Endothelial cell (in vitro differentiated cells): ENCODE measurements at places on chromosomes 7 and 10.

DNA sequence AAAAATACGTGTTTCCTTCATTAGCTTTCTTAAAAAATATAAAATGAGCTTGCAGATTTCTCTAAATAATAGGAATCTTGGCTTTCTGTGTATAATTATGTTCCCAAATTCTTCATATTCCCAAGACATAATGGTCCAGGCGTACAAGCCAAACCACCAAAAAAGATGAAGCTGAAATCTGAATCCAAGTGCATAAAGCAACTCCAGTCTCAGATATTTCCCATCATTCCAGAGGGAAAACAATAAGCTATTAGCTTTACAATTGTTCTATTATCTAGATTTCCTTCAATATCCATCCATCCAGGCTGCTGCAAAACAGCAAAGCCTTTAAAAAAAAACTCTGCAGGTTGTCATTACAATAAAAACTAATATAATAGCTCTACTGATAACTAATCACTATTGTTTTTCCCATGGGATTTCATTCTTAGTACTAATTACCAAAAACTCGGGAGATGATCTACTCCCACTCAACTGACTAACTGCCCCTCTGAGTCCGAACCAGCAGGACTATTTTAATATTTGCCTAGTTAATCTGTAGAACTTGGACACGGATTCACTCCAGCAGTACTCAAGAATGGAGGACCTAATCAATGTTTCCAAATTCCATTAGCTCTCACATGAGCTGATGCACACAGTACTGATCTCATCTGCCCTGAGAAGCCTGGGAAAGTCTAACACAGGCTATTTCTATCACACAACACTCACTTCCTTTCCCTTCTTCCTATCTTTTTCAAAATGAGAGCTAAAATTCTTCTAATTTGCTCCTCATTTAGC is 108.9 kb upstream of the ASAH2 start:
- DNase-seq = no peak

DNA sequence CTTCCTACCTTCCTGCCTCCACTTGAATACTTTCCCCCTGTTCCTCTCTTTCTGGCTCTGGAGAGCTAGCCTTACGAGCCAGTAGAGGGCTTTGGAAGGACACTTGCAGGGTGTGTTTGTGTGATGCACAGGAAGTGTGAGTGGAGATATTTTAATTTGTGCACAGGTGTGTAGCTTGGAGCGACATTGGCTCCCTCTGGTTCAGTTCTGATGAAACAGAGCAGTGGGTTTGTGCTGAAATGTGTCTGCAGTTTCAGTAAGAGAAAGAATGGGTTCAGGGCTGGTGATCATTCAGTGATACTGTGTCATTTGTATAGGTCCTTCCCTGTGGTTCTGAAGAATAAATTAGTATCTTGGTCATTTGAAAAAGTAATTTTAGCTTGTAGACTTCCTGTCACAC is 86.9 kb downstream of the SND1 start:
- DNase-seq = no peak

DNA sequence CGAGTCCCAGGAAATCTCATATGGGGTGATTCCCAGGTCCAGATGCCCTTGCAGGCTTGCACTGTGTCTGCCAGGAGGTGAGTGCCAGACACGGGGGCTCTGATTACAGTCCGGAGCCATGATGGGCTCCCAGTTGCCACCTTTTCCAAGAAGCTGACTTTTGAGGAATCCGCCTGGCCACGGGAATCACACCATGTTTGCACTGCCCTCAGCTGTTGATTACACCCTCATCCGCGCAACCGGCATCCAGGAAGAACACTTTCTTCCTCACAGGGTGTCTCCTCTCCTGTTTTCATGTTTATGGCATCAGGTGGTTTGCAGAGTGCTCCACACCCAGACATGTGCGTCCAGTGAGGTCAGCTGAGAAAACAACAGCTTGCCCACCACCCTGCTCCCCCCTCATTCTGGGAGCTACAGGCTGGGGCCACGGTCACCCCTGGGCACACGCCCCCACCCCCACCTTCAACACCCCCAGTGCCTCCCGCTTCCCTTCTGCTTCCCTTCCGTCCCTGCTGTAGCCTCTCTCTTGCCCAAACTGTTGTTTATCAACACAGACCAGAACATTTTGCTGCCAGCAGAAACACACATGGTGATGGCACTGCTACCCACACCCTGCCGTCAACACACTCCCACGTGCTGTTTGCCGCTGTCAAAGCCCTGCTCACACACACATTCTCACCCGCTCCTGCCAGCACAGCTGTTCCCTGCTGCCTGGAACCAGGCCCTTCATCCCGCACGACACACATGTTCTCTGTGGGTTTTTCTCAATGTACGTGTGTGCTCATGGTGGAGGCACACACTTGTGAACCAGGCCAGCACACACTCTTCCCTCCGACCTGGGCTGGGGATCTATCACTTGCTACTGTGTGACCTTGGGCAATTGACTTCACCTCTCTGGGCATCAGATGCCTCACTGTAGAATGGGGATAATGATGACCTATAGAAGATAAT is 35.8 kb downstream of the DDIT4 start:
- no peak for DNase-seq

DNA sequence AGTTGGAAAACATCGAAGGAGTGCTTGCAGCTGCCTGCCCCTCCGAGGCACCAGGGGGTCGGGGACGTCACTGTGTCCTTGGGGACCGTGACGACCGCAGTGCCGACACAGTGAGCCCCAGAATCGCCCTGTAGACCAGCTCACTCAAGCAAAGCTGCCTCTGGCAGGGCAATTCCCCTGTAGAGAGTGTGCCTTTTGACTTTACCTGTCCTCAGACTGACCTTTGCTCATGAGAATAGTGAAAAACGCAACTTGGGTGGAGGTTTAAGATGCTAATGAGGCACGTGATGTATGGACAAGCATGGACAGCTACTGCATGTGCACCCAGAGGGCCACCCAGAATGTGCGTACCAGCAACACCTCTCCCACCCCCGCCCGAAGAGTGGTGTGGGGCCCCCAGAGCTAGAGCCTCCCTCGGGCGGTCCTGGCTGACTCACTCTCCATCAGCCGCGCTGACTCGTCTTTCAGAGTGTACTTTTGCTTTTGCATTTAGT is 271.9 kb downstream of the ADARB2 start:
- DNase-seq = no peak

DNA sequence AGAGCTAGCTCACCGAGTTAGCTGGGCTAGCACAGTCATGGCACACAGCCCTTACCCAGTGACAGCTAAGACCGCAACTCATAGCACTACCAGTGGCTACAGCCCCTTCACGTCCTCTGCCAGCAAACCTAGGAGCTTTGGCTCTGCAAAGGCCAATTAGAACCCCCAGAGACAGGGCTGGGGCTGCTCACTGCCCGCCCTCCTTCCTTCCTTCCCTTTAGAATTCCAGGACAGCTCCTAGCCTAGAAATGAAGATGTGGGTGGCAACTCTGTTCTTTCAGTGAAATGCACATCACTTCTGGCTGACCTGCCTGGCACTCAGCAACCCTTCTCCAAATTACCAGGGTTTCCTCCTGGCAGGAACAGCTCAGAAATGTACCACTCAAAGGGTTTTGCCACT is 99.9 kb downstream of the FAM53B start:
- DNase-seq = no peak

DNA sequence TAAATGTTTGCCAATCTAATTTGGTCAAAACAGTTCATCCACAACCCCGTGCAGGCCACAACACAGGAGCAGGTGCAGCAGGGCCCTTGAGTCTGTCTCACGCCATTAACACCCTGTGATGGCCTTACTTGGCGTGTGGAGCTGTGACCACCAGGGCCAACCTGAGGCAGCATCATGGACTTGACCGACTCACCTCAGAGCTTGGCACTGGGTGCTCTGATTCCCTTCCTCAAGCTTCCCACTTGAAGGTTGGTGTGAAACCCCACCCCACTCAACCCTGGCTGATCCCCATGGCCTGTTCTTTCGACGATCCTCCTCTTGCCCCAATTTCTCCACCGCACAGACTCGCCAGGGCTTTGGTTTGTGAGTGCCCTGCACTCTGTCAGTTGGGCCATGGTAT is 623.1 kb downstream of the PTPRN2 start:
- no peak for DNase-seq

- no peak for DNase-seq
Measured at GRCh38 chr10:121469797-121470606, 128.2 kb downstream of the FGFR2 start.

- no peak for DNase-seq
Measured at GRCh38 chr7:67662804-67663203, 666.2 kb downstream of the TYW1 start.
